ENCODE measurements at places on chromosomes 2 and 18.
A peak's percentile ranks its signal among the peaks of the same experiment; 100 is the strongest.

DNA sequence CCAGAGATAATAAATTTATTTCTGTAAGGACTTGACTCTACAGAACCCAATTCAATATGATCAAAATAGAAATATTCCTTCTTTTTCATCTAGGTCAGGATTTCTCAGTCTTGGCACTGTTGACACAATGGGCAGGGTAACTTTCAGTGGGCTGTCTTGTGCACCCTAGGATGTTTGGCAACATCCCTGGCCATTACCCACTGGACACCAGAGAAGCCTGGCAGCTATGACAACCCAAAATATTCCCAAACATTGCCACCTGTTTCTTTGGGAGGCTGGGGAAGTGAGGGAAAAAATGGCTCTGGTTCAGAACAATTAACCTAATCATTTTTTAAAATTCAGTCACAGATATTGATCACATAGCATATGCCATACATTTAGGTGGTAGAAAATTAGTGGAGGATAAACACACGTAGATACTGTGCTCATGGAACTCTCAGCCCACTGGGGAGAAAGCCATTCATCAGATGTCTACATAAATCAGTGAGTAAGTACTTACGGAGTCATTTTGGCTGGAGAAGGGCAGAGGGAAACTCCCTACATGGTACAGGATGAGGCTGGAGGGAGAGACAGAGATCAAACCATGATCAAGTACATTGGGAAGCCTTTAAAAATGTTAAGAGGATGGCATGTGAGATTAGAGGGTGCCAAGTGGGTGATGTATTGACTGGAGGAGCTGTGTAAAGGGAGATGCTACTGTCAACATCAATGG is 718 bp upstream of the TNP1 start:
- DNase-seq = no peak

- DNase-seq = no peak
Measured at GRCh38 chr2:139964721-139965440, 1184.7 kb upstream of the NXPH2 start.

DNA sequence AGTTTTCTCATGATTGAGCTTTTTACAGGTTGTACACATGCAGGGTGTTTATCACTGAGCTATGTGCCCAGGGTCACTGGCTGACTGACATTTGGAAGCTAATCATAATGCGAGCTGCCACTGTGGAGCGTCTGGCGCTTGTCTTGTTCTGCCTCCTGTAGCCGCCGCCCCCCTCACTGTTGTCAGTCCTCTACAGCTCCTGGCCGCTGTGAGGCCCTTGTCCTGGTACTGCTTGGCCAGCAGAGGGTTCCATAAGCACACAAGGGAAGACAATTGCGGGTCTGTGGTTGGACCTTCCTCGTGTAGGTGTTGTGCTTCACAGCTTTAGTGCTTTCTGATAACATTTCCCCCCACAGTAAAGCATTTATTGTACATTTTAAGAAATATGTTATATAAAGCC is 105.6 kb upstream of the LDLRAD4 start:
- DNase-seq = peak; percentile 69

- no peak for DNase-seq
Measured at GRCh38 chr2:189848276-189848675, 64.0 kb downstream of the PMS1 start.

GRCh38 chr18:74633652-74634352 is 36.1 kb downstream of the ZNF407 start:
- DNase-seq = no peak

GRCh38 chr2:37683921-37684780 is 12.7 kb upstream of the CDC42EP3 start:
- no peak for DNase-seq

DNA sequence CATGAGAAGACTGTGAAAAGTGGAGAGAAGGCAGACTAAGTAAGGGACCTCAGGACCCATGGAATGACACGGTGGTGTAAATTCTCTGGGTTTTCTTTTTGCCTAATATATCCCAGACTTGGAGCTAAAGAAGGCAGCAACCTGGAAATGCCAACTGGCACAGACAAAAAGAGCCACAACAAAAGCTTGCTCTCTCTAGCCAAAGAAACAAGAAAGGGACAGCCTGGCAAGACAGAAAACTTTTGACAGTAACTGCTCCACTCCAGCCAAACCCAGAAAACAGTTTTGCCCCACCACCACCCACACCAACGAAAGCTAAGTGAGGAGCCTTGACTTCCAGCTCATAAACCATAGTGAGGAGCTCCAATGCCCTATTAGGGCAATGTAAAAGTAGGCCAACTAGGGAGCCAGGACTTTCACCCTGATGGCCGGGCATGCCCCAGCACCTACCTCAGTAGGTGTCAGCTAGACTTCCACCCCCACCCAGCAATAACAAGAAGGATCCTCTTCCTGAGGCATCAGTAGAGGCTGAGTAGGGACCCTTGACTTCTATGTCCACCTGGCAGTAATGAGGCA is 35.5 kb downstream of the PELI1 start:
- no peak for DNase-seq

GRCh38 chr2:40213071-40213470 is 238.8 kb downstream of the SLC8A1 start:
- DNase-seq = no peak

GRCh38 chr2:23497536-23497935 is 112.6 kb downstream of the KLHL29 start:
- DNase-seq = no peak

- DNase-seq = no peak
Measured at GRCh38 chr2:238974501-238975166, 126.7 kb downstream of the TWIST2 start.

DNA sequence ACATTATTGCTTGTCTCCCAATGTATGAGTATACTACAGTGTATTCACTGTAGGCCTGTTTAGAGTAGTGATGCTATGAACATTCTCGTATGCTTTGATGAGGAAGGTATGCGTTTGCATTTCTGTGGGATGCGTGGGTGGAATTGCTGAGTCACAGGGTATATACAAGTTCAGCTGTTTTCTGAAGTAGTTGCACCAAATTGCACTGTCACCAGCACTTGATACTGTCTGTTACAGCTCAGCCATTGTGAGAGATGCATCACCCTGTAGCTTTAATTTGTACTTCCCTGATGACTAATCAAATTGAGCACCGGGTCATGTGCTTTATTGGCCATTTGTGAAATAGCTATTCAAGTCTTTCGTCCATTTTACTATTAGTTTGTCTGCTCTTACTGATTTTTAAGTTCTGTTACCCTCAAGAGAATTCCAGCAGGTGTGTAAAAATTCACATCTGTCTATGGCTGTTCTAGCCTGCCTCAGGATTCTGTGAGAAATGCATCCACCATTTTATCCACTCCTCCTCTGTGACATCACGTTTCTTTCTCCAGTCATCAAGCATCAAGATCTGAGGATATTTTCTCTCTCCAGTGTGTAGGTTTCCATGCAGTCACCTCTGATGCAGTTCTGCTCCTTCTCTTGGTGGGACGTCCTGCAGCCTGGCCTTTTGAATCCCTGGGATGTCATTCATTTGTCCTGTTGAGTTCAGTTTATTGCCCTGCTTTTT is 72.5 kb downstream of the DGKD start:
- no peak for DNase-seq

- no peak for DNase-seq
Measured at GRCh38 chr2:222754324-222754930, 83.0 kb downstream of the MOGAT1 start.

DNA sequence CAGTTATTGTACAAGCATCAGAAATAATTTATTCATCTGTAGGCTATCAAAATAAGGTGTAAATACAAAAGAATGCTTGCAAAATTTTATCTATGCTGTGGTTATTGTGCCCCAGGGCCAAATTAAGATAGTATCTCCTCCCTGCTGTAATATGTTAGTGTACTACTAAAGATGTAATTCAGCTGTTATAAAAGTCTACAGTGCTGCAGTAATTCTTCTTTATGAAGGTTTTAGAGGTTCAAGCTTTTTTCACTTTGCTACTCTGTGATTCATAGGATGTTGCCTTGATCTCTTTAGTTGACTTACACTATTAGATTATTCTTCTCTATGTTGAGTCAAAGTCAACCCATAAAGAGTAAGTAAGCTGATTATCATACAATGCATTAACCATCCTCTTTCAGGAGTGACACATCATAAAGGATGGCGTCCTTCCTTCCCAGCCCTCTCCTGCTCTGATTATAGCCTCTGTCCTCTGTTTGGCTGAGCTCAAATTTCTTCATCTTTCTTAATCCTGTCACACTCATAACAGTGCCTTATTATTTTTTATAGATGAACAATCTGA is 29.3 kb upstream of the DYNAP start:
- no peak for DNase-seq

DNA sequence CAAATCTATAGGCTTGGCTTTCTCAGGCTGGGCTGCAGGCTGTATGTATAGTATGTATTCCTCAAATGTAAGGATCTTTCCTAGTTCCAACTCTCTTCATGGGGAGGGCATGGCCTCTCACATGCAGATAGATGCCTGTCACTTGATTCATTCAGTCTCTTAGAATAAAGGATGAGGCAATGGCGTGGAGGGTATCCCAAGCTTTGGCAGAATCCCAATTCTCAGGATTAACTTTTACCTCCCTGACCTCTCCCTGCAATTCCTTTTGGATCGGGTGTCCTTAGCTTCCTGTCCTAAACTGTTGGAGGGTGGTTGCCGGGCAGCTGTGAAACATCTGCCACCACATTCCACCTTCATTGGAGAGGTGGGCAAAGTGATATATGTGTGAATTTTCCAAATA is 80.3 kb downstream of the INSIG2 start:
- no peak for DNase-seq

- no peak for DNase-seq
Measured at GRCh38 chr2:54669677-54670484, 53.6 kb upstream of the EML6 start.

- no peak for DNase-seq
Measured at GRCh38 chr2:8215159-8215863, 466.5 kb upstream of the ID2 start.

GRCh38 chr2:75466708-75467311 is 93.9 kb downstream of the EVA1A start:
- DNase-seq = peak; percentile 36

DNA sequence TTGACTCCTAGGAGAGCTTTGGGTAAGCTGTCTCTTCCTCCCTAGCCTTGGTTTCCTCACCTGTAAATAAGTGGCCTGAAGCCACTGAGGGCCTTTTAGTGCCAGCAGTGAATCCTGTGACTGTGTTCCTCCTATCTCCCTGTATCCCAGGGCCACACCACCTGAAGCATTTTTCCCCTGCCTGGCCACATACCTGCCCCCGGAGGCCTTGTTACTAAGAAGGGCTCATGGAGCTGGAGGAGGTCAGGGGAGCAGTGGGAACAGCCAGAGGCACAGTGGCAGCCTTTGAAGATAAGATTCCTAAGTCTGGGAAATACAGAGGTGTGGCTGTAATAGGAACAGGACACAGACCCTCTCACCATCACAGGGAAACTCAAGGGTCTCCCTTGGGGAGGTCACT is 162.4 kb downstream of the SMAD7 start:
- DNase-seq = no peak

- DNase-seq = no peak
Measured at GRCh38 chr2:10820562-10820961, 8.0 kb upstream of the PDIA6 start.

DNA sequence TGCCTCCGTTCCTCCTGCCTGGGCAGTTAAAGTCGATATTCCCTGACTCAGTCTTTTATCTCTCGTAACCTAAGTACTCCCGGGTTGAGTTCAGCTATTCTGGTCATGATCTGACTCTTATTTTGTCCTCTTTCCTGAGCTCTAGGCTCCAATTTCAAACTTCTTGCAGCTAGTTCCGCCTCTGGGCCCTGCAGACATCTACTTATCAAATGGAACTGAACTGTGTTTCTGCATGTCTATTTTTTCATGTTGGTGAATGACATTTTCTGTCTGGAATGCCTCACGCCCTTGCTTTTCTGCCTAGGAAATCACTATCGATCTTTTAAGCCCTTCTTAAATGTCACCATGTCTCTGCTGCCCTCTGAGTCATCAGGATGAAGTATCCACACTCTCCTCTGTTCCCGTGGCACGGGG is 101.5 kb downstream of the VAPA start:
- no peak for DNase-seq

DNA sequence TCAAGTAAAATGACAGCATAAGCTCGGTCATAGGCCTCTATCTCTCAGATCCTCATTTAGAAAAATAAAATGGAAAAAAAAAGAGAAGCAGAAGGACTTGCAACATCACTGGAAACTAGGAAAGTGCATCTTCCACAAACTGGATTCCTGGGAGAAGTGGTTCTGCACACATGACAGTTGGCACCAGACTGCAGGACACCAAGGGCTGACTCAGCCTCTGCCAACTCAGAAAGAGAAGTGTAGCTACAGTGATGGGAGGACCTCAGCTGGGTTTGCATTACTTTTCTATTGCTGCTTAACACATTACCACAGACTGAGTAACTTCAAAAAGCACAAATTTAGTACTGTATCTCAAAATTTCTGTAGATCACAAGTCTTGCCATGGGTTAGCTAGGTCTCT is 409.5 kb upstream of the GCFC2 start:
- DNase-seq = no peak

- DNase-seq = no peak
Measured at GRCh38 chr18:74172697-74173433, 24.5 kb downstream of the TIMM21 start.

DNA sequence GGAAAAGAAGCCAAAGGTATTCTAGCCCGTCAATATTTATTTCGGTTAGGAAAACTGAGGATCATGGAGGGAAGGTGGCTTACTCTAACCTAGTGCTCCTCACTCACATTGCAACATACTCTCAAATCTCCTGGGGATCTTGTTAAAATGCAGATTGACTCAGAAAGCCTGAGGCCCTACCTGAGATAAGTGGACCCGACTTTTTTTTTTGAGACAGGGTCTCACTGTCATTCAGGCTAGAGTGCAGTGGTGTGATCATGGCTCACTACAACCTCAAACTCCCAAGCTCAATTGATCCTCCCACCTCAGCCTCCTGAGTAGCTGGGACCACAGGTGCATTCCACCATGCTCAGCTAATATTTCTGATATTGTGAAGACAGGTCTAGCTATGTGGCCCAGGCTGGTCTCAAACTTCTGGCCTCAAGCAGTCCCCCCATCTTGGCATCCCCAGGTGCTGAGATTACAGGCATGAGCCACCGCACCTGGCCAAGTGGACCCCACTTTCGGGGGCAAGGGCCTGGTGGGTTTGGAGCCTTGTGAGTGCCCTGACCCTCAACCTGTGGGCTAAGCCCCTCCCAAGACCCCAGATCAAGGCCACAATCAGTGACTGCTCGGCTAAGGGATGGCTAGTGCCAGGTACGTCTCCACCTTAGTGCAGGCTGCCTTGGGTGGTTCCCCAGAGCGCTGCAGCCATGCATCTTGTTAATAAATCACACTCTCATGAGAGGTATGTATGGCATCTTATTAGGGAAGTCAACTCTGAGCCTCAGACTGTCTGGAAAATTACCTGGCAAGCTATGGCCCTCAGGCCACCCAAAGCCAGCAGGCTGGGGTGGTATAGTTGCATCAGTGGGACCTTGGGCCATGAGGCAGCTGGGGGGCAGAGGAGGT is 1.1 kb upstream of the NEURL3 start:
- DNase-seq = no peak

DNA sequence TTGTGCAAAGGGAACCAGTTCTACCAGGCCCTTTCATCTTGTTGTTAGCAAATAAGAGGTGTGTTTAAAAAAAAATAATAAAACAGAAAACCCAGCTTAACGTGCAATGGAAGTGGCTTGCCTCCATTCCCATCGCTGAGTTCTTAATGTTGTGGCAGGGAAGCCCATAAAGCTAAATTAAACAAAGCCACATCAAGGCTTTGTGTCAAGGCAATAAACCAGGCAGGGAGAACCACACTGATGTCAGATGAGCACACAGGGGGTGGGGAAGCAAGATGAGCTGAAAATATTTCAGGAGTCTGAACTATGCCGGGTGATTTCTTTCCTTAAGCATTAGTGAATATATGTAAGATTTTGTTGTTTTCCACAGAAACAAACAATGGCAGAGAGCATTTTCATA is 73.5 kb downstream of the PHLPP1 start:
- no peak for DNase-seq

- no peak for DNase-seq
Measured at GRCh38 chr2:165462443-165462842, 7.1 kb upstream of the CSRNP3 start.

All from neural crest cell (in vitro differentiated cells).